ENCODE measurements at places on chromosomes 7 and 10. TPM values are rescaled to one million over a fixed set of nuclear protein-coding genes. Genes with fewer than 3 reads are reported as not detected.

NEBL gene
- polyA plus RNA-seq = 2.3 TPM

- no peak for DNase-seq
These were observed 357.1 kb upstream of the AOAH start for GRCh38 chr7:37081436-37081835.

DNA sequence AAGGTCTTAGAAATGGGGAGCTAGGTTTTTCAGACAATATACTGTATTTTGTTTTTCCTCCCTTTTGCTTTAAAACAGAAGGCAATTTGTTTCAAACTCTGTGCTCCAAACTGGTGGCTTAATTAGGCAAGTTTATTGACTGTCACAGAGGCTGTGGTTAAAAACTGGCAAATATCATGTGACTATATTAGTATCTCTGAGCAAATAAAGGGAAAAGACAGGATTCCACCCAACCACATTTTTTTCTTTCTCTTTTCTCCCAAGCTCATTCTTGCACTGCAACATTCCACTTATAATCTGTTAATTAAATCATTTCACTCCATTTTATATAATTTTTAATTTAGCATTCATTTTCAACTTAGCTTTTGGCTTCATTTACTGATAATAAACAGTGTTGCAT, 615.8 kb downstream of the AUTS2 start:
- DNase-seq = no peak

NRCAM gene
- polyA plus RNA-seq = 2.5 TPM

HECW1 gene
- 11.0 TPM for polyA plus RNA-seq

GRCh38 chr10:106911096-106911495, 253.4 kb downstream of the SORCS1 start:
- DNase-seq = no peak

GNG11 gene
- 6.3 TPM for polyA plus RNA-seq

DNA sequence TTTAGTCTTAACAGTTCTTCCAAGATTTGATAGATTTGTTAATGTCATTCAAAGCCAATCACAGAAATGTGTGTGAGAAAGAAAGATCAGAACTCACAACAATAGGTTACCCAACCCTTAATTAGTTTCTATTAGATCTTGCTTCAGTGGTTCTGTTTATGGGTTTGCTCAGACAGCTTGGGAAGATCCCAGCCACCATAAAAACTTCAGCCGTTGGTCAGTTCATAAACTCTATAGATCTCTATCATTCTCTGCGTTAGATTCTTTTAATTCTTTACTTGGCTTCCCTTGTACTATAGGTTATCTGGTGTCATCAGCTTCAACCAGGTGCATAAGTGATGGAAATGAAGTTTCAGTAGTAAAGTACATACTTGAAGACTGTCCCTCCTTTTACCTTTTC, 54.4 kb downstream of the ZNF277 start:
- DNase-seq = no peak

GRCh38 chr10:122392835-122393234, 18.3 kb downstream of the PLEKHA1 start:
- DNase-seq = no peak

- no peak for DNase-seq
These were observed 1.4 kb upstream of the C7orf57 start for GRCh38 chr7:48033922-48034321.

PHKG1 gene
- polyA plus RNA-seq = not detected

NPC1L1 gene
- polyA plus RNA-seq = 0.03 TPM

All from GM23338 (cell line).